ENCODE measurements at places on chromosomes 2 and 18. TPM values are rescaled to one million over a fixed set of nuclear protein-coding genes. Genes with fewer than 3 reads are reported as not detected.

DNA sequence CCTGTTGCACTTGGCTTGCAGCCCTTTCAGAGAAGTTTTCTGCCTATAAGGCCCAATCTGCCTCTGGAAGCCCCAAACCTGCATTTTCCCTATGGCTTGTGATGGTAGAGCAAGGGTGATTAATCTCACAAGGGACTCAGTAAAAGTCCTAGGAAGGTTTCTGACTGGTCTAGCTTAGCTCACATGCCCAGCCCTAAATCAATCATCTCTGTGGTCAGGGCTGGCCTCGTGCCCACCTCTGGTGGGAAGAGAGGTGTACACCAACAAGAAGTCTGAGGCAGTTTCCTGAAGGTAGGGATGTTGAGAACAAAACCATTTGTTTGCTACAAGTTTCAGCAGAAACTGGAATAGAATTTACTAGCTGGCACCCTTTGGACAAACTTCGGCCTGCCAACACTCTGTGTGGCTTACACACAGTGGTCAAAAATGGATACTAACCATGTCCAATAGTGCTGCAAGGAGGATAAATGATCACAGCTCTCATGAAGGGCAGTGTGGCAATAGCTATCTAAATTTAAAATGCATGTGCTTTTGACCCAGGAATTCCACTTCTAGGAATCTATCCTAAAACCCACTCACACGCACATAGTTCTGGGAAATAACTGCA is 96.4 kb downstream of the EN1 start:
- no peak for DNase-seq
- no peaks in the 10 kb centered on the region for H3K27me3 ChIP-seq
- H3K4me1 ChIP-seq = no peaks in the 10 kb centered on the region

CRIM1 gene
- total RNA-seq = 73.7 TPM

IL36RN gene
- total RNA-seq = not detected

MYO3B gene
- total RNA-seq = not detected

DNA sequence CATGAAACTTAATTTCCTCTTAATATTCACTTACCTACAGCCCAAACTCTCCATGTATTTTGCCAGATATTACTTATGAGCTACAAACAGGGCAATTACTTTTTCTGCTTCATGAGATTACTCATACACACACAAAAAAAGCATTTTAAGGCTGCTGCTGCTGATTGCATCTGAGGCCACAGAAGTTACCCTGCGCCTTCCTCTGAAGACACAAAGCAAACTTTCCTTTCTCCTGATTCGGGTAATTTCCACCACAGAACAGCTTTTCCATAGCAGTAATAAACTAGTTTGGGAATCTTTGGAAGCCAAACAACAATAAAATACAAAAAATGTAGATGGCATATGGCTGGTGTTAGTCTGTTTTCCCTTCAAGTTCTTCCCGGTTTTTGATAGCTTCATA is 6.2 kb downstream of the TTC32 start:
- H3K4me1 ChIP-seq = peaks cover 21% of the 10 kb centered on the region
- H3K27me3 ChIP-seq = no peaks in the 10 kb centered on the region
- H3K27ac ChIP-seq = no peak overlapping the region

All from transverse colon (tissue), 4 donors.